ENCODE measurements at places on chromosomes 1 and 21.
A peak's percentile ranks its signal among the peaks of the same experiment; 100 is the strongest.

GRCh38 chr1:96349896-96350295 lies 371.7 kb upstream of the PTBP2 start:
- DNase-seq: no peak

- no peak for DNase-seq
These were observed 1.4 kb downstream of the MEX3A start for GRCh38 chr1:156080863-156081179.

DNA sequence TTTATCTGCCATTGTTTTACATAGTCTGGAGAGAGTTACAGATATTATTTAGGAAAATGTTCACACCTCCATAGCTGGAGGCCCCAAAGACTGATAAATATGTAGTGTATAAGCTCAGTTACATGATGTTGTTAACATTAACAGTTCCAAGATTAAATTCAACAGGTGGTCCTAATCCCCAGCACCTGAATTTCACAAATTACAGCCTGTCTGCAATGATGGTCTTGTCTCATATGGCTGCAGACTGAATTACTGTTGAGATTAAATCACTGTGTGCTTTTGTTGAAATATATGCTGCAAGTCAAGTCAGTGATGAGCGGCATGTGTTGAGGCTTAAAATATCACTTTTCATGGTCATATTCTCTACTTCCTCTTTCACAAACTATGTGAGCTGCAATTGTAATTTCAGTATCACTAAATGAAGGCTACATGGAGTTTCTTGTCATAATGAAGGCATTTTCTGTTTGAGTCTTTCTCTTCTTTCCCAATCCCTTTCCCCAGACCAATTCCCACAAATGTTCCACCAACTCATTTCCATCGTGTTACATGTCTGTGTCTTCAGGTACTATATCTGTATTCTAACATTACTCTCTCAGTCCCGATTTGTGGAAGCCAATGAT lies 4.2 kb downstream of the ST6GALNAC5 start:
- no peak for DNase-seq

DNA sequence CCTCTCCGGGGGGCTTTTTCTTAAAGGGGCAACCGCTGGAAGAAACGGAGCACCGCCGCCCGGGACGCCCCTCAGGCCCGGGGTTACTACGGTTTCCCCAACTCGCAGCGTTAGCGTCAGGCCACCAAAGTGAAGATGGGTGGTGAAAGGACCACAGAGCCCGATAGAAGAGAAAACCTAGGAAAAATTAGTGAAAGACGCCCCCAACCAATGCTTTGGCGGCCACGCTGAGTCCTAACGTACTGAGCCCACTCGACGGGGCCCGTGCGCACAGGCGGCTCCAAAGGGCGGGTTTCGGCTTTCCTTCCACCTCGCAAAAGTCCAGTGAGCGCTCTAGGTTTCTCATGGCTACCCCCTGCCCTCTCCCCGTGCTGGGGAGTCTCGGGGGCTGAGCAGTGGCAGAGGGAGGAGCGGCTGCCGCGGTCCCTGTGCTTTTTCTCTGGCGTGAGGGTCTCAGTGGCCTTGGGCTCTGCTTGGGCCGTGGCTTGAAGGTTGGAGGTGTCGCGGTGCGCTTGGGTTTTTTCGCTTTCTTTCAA lies 12.2 kb upstream of the SPEN start:
- no peak for DNase-seq

DNA sequence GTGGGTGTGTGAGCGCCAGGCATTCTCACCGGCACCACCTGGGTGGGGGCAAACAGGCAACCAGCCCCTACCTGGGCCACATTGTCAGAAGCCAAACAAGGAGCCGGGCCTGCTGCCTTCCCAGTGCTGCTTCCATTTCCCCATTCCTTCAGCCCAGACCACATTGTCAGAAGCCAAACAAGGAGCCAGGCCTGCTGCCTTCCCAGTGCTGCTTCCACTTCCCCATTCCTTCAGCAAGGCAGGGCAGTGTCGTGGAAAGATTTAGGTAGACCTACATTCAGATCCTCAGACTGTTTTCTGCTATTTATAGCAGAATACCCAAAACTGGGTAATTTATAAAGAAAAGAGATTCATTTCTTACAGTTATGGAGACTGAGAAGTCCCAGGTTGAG lies 47.0 kb upstream of the EFHD2 start:
- no peak for DNase-seq

GRCh38 chr1:230370109-230370508 lies 56.0 kb downstream of the PGBD5 start:
- DNase-seq: no peak

DNA sequence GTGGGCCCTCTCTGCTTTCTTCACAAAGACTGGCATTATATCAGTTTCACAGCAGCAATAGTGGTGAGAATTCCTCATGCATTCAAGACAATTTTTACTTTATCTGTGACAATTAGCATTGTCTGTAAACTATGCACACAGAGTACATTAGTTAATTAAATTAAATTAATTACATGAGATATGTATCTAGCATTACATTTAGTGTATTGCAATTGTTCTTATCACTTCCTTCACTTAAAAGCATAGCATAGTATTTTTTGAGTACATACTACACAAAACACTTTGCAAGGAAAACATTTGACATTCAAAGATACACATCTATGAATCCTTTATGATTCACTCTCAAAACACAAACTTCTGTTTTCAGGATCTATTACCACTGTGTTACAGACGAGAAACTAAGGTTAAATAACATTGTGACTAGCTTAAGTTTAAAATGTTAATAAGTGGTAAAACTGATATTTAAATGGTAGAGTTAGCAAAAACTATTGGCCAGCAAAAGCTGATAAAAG lies 1542.6 kb downstream of the PLA2G4A start:
- DNase-seq: no peak

DNA sequence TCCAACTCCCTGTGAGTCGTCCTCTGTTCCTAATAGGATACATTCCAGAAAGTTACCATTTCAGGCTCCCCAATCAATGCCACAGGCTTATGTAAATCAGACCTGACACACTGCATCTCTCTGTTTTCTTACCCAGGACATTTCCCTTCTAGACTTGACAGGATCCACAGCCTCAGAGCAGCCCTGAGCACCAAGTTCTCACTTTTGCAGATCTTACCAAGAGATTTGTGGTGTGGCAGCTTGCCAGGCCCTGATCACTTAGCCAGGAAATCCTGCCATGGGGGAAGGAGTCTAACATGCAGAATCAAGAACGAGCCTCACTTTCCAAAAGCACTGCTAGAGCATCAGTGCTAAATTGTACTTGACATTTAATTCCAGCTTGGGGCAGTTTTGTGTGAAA lies 202.9 kb downstream of the TBX15 start:
- no peak for DNase-seq

- DNase-seq: no peak
These were observed 701 bp downstream of the DEDD start for GRCh38 chr1:161131523-161132409.

DNA sequence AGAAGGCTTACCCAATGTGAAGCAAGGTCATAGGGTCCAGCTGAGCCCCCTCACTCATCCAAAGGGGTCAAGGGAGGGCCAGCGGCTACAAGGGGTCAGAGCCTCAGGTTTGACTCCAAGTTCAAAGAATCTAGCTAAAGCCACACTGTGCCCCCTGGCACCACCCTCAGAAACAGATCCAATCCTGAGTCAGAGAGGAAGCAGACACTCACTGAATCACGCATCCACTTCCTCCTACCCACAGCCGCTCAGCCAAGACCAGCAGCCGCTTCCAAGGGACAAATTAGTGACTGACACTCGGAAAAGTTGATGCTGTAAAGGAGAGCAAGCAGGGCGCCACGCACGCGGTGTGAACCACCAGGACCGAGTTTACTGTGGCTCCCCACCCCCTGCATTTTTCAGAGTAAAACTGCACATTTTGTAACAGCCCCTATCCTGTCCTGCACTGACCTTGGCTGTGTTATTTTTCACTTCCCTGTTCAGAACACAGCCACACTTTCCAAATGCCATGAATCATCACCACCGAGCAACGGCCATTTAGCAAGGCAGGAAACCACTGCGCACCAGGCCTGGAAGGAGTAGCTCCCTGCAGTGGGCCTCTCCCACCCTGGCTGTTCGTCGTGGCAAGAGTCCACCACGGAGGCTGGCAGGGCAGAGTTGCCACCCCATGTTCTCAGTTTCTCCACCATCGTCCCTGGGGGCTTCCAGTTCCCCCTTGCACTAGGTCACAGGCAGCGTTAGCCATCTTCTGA lies 147.8 kb downstream of the TOMM20 start:
- peak; percentile 75 for DNase-seq

- no peak for DNase-seq
These were observed 743 bp downstream of the CD52 start for GRCh38 chr1:26318338-26319064.

GRCh38 chr1:53172426-53173128 lies 24.0 kb upstream of the CPT2 start:
- DNase-seq: peak; percentile 3

- peak; percentile 82 for DNase-seq
These were observed 109.6 kb downstream of the KCNN3 start for GRCh38 chr1:154760469-154760933.

GRCh38 chr1:62688687-62689085 lies 500 bp upstream of the DOCK7 start:
- no peak for DNase-seq

- DNase-seq: no peak
These were observed 56.0 kb upstream of the LAMC2 start for GRCh38 chr1:183129921-183130690.

DNA sequence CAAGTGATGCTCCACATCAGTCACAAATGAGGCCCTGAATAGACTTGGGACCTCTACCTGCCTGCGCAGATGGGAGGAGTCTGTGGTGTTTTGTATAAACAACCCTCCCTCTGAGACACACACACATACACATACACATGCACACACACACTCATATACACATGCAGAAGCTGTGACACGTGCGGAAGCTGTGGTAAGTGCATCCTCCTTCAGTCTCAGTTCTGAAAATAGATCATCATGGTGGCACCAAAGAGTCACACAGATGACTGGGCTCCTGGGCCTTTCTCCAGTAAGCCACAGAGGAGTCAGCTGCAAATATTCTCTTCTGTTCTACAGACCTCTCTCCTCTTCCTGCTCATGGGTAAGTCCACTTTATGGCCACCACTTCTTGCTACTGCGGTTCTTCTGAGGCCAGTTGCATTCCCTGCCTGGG lies at the start of gene LY9:
Gene LY9 (plus strand): TSS at position 224 of the 433 bp plus-strand sequence. CDS start 14 bp downstream, at position 238.
- DNase-seq: peak; percentile 93

DNA sequence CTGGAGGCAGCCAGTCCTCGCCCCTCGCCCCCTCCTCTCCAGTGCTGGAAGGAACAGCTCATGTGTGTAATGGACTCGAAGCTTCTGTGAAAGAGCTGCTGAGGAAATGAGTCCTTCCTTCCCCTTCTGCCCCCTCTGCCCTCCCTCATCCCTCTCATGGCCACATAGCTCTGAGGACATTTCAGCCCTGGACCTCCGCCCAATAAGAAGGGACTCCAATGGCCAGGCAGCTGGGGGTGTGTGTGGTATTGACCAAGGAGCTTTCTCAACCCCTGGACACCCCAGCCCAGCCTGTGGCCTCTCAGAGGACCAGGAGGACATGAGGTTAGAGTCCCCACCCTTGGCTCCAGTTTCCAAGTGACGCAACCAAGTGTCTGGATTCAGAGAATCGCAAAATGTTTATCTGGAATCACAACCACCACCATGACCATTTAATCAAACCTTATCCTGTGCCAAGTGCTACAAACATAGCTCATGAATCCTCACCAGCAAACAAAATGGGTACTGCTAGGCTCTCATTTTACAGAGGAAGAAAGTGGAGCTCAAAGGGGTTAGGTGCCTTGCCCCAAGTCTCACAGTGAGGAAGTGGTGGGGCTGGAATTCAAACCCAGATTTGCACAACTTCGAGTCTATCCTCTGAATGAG lies 47.8 kb upstream of the ECE1 start:
- no peak for DNase-seq

DNA sequence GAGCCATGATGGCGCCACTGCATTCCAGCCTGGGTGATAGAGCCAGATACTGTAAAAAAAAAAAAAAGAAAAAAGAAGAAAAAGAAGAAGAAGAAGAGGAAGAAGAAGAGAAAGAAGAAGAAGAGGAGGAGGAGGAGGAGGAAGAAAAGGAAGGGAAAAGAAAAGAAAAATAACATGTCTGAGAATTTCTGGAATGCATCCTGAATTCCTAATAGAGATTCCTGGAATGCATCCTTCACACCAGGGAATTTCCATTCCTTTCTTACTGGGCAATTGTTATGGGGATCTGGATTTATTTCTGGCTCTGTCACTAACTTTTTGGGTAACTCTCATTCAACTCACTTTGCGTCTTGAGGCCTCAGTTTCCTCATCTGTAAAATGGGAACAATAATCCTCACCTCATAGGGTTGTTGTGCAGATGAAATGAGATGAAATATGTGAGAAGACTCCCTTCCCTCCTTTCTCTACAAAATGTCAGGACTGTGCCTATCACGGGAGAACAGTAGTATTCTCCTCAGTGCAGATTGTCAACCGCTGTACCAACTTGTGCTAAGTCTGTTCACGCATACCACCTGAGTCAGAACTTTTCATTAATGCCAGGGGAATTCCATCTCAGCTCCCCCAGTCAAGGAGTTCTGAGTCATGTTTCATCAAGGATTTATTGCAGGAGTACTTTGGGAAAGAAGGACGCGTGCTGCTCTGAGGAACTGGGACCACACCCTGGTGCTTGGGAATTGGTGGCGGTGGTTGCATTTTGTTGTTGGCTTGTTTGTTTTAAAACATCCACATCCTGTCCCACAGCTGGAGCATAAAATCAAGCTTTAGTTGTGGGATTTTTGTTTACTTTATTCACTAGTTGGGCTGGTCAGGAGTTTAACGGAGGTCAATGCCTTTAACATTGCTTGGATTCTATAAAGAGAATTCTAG lies 42.4 kb upstream of the ROR1 start:
- no peak for DNase-seq

DNA sequence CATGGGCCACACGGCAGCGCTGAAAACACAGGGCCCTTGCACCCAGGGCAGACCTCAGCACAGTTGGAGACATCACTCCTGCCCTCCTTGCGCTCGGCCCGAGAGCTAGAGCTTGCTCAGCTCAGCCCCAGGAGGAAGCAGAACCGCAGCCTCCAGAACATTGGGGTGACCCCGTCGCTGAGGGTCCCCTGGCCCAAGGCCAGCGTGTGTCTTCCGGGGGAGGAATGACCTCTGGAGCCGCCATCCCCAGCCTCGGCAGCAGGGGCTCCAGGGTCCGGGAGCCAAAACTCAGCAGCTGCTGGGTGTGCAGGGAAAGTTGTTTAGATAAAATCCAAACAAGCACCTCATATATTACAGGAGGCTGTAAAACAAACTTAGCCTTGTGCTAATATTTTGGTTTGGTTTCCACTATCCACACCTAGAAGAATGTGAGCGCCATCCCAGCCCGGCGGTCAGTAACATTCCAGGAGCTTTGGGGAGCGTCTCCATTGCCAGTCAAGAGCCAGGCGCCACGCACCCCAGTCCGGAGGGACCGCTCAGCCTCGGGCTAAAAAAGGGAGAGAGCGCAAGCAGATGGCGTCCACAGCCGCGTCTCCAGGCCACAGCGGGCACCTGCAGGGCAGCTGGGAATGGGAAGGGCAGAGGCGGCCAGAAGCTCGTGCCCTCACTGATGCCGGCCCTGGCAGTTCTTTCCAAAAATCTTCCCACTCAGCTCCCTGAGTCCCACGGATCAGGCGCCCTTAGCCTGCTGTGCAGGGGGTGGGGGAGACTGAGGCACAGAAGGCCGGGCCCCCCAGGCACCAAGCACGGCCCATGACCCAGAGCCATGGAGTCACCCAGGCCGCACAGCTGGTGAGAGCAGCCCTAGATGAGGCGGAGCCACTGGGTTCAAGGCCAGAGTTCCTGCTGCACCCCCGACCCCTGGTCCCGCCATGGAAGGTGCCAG lies 52.0 kb downstream of the SLX9 start:
- no peak for DNase-seq

- DNase-seq: no peak
These were observed 4.8 kb upstream of the SELENON start for GRCh38 chr1:25795211-25795610.

- no peak for DNase-seq
These were observed 532 bp upstream of the FAM177B start for GRCh38 chr1:222736470-222736869.
